Islet precursor cell (in vitro differentiated cells): ENCODE measurements at places on chromosomes 5 and 9.
A peak's percentile ranks its signal among the peaks of the same experiment; 100 is the strongest.

GRCh38 chr5:96661855-96662724, at the start of gene CAST:
Gene CAST (plus strand): TSS chr5:96662376. CDS start chr5:96662423, 47 bp downstream.
- DNase-seq, result peak; percentile 97

GRCh38 chr5:38613992-38614836, 57.8 kb upstream of the LIFR start:
- DNase-seq, result no peak

- DNase-seq, result no peak
Observed at GRCh38 chr9:14838701-14839100, 71.5 kb downstream of the FREM1 start.

- peak; percentile 17 for DNase-seq
Observed at GRCh38 chr5:80230269-80230992, 25.4 kb downstream of the SERINC5 start.

DNA sequence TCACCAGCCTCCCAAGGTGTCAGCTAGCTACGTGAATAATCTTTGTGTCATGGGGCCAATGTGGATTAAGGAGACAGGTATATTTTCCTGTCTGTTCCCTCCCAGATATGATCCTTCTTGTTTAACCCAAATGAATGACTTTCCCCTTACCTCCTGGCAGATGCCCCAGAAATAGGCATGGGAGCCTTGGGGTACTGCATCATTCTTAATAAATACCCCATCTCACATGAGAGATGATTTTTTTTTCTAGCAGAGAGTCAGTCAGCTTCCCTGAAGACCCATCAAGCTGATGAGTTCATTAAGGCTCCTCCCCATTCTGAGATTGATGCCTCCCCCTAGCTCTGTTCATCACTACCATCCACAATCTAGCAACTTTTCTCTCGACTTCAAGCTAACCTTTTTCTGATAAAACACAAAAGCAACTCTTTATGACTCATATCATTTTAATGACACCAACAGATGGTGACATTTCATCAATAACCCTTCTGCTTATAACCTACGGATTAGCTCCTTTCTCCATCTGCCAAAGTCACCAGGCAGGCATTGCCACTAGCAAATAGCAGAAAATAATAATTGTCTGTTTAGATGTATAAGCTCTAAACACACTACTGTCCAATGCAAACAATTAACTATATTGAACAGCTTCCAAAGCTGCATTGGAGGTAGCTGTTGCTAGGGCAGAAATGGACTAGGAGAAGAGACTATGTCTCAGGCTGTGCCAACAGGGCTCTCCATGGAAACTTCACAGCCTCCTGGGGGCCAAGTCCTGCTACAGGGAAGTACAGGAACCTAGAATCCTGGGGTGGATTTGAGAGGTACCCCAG, 143.7 kb downstream of the ACER2 start:
- DNase-seq, result no peak

DNA sequence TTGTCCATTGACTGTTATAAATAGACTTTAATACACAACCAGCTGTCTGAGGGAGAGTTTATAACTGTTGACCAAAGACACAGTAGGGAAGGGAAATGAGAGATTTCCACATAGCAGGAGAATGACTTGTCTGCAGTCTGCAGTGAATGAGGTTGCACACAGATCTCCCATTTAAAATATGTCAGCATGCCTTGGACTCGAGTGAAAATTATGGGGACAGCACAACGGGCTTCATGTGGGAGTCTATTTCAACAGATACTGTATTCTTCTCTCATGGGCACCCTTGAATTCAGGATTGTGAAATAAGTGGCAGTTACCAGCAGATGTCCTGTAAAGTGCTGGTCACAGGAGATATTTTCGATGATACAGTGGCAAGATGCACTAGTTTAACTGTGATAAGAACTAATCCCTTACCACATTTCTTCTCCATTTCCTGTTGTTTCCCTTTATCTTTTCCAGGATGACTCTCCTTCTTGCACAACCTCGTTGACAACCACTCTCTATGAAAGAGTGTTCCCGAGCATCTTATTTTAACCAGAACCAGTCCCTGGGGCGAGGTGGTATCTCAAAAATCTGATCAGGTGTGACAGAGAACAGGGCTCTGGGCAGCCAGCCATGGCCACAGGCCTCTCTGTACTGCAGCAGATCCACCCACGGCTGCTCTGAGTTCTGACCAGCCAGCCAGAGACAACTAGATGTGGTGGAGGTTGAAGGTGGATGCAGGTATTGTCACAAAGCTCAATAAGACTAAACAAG, 51.5 kb upstream of the MAP3K1 start:
- peak; percentile 93 for DNase-seq

DNA sequence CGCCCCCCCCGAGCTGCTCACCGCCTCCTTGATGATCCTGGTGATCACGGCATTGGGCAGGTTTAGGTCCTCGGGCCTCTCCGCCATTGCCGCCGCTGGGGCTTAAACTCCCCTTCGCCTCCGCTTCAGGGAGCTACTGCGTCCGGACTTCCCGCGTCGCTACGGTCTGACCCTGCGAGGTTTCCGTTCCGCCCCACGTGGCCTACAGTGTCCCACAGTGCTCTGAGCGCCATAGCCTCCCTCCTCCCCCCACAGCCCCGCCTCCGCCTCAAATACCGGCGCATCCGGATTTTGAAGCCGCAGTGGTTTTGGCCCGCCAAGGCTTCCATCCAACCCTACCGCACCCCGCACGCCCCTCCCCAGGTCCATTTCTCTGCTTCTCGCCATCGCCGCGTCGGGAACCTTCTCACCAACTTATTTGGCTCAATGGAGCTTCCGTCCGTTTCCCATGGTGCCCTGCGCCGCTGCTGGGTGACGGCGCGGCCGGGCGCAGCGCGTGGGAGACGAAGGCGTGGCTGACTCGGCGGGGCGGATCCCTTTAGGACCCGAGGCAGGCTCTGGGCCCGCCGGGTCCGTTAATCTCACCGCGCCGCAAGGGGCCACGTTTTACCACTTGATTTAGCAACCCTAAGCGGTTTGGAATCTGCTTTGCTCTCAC, at the start of the genes C9orf43 and POLE3:
TSS of gene C9orf43 (plus strand) at position 541 of the 658 bp plus-strand sequence. CDS start 2,747 bp downstream, outside the sequence.
TSS of gene POLE3 (minus strand) at position 469 of the 658 bp plus-strand sequence. CDS start at position 87, 382 bp downstream.
- peak; percentile 97 for DNase-seq

GRCh38 chr5:140677947-140678346, 4.6 kb upstream of the DND1 start:
- DNase-seq, result no peak

DNA sequence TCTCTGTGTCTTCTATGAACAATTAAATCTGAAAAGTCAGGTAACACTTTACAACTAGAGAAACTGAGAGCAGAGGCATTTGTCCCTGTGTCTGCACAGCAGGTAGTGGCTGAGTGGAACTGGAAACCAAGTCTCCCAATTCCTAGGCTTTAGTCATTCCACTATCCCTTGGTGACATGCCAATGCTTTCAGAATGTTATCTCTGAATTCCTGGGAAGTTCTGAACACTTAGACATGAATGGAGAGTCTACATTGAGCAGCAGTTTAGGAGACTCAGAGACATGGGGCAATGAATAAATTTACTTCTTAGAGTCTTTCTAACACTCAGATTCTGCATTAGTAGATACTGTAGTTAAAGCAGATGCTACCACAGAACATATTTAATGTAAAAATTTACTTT, 94.8 kb upstream of the APC start:
- DNase-seq, result no peak

GRCh38 chr5:142151436-142152383, 43.1 kb downstream of the NDFIP1 start:
- no peak for DNase-seq

- no peak for DNase-seq
Observed at GRCh38 chr9:99345942-99346341, 123.9 kb downstream of the SEC61B start.

GRCh38 chr9:124593651-124594058, 86.5 kb upstream of the NR5A1 start:
- DNase-seq, result peak; percentile 80

DNA sequence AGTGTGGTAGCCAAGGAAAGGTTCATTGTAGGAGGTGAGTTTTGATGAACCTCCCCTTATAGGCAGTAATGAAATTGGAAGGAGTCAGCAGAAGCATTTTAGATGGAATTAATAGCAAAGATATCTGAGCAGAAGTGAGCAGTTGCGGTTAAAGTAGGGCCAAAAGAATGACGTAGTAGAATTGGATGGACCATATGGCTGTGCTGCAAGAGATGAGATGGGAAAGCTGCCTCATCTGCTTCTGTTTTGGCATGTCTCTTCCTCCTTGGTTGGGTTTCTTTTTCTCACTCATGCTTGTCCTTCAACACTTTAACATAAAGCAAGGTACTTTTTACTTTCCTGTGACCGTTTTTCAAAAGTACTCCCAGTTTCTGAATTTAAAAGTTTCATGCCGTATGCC, 55.8 kb downstream of the AQP7 start:
- no peak for DNase-seq

GRCh38 chr5:65674749-65675148, 47.2 kb downstream of the SGTB start:
- no peak for DNase-seq

DNA sequence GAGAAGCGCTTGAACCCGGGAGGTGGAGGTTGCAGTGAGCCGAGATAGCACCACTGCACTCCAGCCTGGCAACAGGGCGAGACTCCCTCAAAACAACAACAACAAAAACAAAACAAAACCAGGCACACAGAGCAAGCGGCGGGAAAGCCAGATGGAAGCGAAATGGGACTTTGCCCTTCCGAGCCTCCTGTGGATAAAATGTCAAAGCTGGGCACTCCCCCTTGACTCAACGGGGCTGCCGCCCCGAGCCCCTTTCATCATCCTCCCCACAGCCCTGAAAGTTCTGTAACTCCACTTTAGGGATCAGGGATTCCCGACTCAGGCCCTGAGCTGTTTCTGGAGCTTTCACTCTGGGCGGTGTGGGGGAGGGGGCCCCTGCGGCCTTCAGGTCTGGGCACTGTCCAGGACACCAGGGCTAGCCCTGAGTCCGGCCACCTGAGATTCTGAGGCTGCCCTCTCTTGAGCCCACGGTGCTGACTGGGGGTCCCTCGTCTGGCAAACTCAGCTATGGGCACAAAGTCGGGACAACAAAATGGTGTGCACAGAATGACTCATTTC, 30.6 kb upstream of the OBP2B start:
- DNase-seq, result no peak

GRCh38 chr9:98520221-98520960, 188.3 kb downstream of the GABBR2 start:
- no peak for DNase-seq

GRCh38 chr5:180868960-180869359, 7.9 kb upstream of the ZFP62 start:
- peak; percentile 91 for DNase-seq

GRCh38 chr5:168601972-168602371, 22.8 kb upstream of the PANK3 start:
- DNase-seq, result peak; percentile 16

- DNase-seq, result no peak
Observed at GRCh38 chr5:100446879-100447430, 88.2 kb upstream of the FAM174A start.

DNA sequence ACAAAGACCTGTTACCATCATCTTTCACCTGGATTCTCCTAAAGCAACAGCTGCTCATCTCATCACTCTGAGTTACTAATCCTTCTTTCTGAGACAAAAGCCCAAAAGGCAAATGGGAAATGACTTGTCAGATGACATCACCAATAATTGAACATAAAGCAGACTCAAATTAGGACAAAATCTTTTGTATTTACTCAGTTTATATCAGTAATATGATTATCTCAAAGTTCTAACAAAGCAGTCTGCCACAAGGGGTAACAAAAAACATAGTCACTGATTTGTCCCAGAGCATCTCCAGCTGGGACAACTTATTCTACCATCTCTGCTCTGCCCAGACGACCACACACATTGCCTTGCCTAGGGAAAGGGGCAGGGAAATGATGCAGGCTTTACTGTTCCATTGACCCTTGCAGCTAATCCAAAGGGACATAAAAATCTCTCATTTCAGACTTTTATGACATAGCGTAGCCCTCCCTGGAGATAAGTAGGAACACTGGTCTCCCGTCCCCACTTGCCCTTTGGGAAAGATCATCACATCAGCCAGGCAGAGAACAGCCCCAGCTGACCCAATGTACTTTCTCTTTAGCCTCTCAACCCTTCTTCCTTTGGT, 249.5 kb upstream of the PTGER4 start:
- no peak for DNase-seq

GRCh38 chr9:28915202-28915930, 1342.1 kb upstream of the C9orf72 start:
- DNase-seq, result no peak

DNA sequence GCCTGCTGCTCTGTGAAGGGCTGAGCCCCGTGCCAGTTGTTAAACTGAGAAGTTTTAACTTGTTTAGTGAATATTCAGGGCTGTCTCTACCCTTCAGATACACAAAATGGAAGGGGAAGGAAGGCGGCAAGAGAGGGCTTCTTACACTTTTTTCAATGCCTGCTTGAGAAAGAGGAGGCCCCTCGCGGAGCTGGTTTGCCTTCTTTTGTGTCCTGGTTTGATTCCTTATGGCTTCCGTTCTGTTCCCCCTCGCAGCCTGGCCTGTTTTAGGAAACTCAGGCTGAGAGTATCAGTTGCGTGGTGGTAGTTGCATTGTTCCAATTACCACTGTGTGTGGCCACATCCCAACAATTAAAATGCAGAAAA, 1.0 kb downstream of the FAM53C start:
- peak; percentile 61 for DNase-seq

DNA sequence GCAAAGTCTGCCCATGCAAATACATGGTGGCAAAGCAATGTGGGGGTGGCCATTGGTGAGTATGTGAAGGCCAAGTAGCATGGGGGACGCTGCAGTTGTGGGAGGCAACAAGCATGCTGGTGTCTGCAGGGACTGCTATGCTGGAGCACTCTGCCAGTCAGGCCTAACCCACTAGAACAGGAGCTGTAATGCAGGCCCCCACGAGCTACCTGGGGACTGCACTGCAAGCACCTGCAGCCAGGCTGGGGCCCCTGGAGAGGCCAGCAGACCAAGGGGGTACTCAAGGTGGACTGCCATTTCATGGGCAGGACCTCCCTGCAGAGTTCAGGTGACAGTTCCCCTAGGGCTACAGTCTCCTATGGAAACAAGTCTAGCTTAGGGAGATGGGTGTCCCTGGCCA, 183.8 kb upstream of the PDE4D start:
- DNase-seq, result no peak

- no peak for DNase-seq
Observed at GRCh38 chr5:120550358-120550757, 86.3 kb downstream of the PRR16 start.

GRCh38 chr5:146544232-146544631, 28.2 kb upstream of the GPR151 start:
- no peak for DNase-seq

DNA sequence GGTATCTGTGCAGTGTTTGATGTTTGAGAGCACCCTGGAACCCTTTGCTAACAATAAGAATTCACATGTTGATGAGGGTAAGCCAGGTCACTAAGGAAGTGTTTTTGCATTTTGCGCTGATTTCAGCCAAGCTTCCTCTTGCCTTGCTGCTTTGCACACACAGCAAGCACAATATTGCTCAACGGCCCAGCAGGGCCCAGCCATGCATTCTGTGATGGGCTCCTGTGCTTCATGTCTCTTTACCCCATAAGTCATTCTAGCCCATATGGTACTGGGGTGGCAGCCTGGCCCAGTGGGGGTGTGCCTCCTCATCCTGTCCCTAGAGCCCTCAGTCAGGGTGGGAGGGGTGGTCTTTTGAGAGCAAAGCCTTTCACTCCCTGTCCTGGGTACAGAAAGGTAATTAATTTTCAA, 481.3 kb downstream of the GADD45G start:
- no peak for DNase-seq
